ENCODE measurements at places on chromosomes 1 and 21. TPM values are rescaled to one million over a fixed set of nuclear protein-coding genes. Genes with fewer than 3 reads are reported as not detected.

CATSPERE gene
- total RNA-seq: 0.75 TPM

NPHP4 gene
- total RNA-seq: 5.6 TPM

ZNF683 gene
- not detected for total RNA-seq

PLA2G2D gene
- 0.14 TPM for total RNA-seq

UBXN10 gene
- total RNA-seq: 2.3 TPM

LRRC38 gene
- not detected for total RNA-seq

OPTC gene
- not detected for total RNA-seq

C1orf53 gene
- total RNA-seq: 5.5 TPM

ITLN2 gene
- 0.50 TPM for total RNA-seq

Measured in liver (tissue), 10 donors.